ENCODE measurements at places on chromosomes 3 and 15.

DNA sequence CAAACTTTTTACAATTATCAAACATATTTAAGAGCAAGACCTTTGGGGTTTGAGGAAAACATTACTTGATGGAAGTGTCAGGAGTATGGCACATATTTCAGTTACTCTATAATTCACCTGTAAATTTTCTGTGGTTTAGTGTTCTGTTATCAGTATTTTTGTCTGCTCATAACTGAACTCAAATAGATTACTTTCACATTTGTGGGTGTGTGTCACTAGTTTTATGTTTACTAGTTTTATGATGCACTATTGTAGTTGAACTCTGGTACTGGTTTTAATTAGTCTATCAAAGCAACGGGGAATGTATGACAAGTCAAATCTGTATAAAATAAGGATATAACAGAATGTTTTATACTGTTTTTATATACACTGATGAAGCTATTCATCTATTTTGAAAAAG lies 27.2 kb downstream of the OXSM start:
- DNase-seq, result no peak

- DNase-seq, result no peak
Observed at GRCh38 chr3:77513542-77513941, 473.6 kb downstream of the ROBO2 start.

DNA sequence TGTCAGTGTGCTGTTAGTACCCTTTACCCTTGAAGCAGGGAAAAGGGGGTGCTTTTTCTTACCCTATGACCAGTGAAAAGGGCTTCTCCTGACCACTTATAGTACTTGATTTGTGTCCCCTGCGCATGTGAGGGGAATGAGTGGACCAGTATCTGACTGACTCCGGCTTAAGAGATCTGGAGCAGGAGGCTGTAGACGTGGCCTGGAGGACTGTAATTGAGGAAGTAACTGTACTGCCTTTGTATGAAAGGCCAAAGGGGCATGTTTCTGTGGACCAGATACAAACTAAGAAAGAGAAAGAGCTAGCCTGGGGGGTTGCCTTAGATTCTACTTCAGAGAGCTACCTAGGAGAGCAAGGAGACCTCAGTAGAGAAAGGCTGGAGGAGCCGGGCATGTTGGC lies 89.9 kb upstream of the TBL1XR1 start:
- no peak for DNase-seq

- DNase-seq, result no peak
Observed at GRCh38 chr15:34456658-34457057, 19.1 kb upstream of the GOLGA8A start.

GRCh38 chr3:50652709-50653108 lies 22.0 kb upstream of the DOCK3 start:
- peak; percentile 69 for DNase-seq

DNA sequence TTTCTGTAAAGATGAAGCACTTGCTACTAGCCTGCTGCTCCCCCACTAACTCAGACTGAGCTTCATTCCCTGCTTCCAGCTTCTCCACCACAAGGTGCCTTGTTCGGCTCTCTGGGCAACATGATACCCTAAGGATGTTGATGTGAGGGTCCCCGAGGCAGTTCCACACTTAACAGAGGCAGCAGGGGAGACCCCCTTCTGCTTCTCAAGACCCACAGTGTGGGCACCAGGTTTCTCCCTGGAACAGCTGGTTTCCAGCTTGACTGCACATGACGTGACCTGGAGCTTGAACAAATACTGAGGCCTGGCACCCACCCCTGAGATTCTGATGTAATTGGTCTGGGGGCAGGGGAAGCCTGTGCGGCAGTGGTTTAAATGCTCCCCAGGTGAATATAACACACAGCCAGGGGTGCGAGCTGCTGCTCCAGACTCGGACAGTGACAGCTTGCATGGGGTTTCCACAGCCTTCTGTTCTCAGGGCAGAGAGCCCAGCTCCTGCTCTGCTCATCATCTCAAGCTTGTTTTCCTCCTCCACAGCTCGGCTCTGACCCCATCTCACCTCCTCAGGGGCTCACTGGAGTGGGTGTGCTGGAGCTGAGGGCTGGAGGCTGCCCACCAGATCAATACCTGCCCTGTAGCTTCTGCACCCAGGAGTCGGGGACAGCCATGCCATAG lies 95.0 kb upstream of the HACD2 start:
- no peak for DNase-seq

- DNase-seq, result no peak
Observed at GRCh38 chr3:61985020-61985419, 388.3 kb downstream of the FEZF2 start.

- DNase-seq, result no peak
Observed at GRCh38 chr15:97874139-97874538, 86.4 kb upstream of the ARRDC4 start.
